ENCODE measurements at places on chromosomes 3 and 15.

DNA sequence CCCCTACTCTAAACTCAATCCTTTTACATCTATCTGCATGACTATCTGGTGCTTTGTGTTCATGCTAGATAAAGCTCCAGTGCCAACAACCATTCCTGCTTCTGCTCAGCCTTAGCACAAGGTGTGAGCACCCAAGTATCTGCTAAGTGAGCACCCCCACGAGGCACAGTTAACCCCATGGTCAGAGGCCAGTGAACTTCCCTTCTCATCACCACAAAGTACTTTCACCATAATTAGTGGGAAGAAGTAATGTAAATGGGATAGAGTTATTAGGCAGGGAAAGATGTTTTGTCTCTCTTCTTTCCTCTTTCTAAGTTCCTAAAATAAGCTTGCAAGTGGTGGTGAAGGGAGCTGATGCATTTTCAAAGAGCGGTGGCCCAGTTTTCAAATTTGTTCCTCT, 96.4 kb downstream of the ANO10 start:
- no peak for DNase-seq

- no peak for DNase-seq
Observed at GRCh38 chr15:29939404-29939803, 117.1 kb upstream of the TJP1 start.

GRCh38 chr15:95262866-95263564, 1031.7 kb downstream of the MCTP2 start:
- no peak for DNase-seq

- DNase-seq = no peak
Observed at GRCh38 chr3:35505181-35505580, 134.1 kb upstream of the ARPP21 start.

DNA sequence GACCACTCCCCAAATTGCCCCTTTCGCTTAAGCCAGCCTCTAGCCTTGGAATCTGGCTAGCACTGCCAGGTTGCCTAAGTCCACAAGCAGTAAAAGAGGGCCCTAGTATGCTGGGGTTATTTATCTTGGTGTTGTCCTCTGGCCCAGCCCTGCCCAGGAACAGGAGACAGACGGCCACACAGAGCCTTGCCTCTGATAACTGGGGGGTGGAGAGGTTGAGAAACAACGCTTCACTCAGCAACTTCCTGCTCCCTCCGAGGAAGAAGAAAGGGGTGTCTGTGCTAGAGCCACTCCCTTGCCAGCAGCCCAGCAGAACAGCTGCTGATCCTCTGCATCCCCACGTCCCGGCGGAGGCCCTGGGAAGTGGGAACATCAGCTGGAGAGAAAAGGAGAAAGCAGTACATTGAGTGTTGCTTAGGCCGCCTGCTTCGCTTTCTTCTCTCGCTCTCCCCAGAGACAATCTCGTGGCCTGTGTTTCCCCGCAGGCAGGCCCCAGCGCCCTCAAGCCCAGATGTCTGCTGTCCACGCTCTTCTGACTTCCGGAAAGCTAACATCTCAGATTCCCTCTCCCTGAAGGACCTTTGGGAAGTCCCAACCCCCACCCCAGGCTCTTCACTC, 22.6 kb upstream of the C3orf70 start:
- DNase-seq = no peak

GRCh38 chr3:56886314-56886713, 84.6 kb upstream of the ARHGEF3 start:
- no peak for DNase-seq

DNA sequence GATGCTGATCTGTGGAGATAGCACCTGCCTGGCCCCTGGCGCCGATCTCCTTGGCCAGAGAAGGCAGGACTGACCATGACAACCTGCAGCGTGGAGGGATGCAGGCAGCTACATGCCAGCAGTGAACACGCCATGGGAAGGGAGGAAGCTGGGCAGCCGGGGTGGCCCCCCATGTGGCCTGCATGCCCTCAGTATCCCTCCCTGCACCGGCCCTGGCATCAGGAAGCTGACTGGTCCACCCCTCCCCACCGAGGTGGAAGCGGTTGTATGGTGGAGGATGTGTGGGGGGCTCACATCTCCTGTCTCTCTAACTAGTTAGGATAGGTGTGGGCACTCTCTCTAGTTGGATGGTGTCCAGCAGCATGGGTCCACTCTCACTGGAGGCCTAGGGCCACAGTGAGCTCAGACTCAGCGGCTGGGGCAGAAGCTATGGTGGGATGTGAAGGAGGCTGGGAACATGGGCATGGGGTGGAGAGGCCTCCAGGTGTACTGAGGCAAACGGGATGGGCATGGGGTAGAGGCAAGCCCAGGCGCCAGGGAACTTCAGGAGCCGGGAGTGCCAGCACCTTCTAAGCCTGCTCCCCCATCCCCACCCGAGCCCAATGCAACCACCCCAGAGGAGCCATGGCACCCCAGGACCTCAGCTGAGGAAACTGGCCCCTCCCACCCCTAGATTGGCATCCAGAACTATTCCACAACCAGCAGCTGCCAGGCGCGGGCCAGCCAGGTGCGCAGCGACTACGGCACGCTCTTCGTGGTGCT, 1.8 kb upstream of the ABTB1 start:
- DNase-seq = peak; percentile 8

DNA sequence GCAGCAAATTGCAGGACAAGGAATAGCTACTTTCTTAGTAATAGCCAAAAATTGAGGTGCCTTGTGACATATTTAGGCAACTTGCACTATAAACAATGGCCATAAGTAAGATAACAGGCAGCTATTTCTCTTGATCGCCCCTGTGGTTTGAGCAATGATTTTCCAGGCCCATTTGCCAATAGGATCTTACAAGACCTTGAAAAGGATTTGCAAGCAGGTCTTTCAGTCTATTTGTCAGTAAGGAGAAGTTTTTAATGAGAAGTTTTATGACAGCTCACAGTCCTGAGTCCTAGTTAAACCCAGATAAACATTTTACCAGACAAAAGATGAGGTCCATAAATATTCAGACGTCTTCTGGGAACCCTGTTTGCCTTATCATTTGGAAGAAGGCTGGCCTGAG, 645.5 kb downstream of the RBMS3 start:
- DNase-seq = no peak

- no peak for DNase-seq
Observed at GRCh38 chr3:126392246-126392645, 2.5 kb upstream of the CFAP100 start.

DNA sequence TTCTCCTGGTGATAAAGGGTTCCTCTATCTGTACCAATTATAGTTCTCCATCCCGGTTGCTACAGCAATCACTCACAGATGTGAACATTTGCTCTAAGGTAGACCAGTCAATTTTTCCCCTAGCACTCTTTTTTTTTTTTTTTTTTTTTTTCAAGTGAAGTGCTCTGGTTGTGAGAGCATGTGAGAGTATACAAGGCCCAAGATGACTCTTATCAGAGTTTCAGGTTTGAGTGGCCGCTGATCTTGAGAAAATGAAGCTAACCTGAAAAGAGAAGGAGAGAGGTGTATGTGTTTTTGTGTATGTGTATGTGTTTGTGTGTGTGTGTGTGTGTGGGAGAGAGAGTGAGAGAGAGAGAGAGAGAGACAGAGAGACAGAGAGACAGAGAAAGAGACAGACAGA, 44.4 kb upstream of the OTOL1 start:
- DNase-seq = no peak

DNA sequence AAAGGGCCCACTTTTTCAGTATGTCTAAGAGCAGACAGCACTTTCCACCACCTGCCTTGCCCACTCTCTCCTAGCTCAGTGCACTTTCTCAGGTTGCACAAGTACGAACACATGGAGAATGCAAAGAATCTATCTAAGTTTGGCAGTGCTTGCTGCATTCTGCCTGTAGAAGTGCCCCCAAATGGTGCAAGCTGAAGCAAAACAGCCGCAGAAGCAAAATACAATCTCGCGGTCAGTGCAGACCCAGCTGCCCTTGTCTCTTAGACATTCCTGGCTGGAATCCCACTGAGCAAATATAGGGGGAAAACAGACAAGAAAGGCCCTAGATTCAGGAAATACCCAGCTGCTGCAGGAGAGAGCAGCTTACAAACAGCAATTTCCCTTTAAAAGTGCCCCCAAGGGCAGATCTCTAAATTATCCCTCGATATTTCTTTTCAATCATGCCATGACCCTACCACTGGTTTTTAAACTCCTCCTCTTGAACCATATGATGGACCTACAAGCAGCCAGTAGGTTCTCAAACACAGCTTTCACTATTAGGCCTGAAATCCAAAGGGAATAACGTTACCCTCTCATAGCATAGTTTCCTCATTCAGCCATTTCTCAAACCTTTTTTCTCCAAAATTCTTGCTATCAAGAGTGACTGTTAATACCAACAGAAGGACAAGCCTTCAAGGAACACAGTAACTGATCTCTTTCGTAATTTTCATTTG, 67.0 kb downstream of the TNIK start:
- DNase-seq = no peak

GRCh38 chr15:26872206-26872605, 5.3 kb downstream of the GABRA5 start:
- DNase-seq = no peak

DNA sequence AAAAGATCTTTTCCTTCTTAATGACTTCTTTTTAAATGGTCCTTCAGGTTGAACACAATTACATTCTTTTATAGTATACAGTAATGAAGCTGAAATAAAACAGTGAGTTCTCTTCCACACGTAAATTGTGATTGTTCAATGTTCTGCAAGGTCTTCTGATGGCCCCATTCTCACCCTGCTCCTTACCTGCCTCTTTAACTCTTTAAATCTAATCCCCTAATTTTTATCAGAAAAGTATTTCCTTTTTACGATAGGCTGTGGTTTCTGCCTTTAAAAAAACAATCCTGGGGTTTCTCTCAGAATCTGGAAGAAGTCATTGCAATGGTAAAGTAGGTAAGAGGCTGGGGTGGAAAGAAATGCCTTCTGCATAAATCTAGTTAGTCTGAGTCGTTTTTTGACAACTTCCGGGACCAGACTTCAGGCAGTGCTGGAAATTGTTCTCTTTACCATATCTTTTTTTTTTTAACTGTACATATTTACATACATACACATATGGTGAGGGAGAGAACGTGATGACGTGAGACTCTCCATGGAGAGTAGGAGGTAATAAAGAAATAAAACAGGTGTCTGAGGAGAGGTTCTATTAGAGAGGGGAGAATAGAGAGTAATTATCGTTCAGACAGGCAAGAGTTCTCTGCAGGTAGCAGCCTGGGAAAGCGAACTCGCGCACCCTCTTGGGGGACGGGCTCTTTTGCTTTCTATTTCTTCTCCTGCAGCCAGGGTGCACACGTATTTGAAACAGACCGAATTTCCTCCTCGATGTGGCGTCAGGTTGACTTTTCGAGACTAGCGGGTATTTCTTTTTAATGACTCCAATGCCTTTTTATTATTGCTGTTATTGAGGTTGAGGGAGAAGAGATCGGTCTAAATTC, at the start of gene SIDT1:
SIDT1 (plus strand) TSS at position 730 of the 872 bp plus-strand sequence. CDS start 467 bp downstream, outside the sequence.
- peak; percentile 70 for DNase-seq

- DNase-seq = no peak
Observed at GRCh38 chr3:9681723-9682081, 21.9 kb upstream of the CPNE9 start.

GRCh38 chr3:12687948-12688347, 24.0 kb upstream of the RAF1 start:
- DNase-seq = no peak

- no peak for DNase-seq
Observed at GRCh38 chr3:185366074-185366335, 3.1 kb downstream of the MAP3K13 start.

GRCh38 chr3:131630807-131631206, 128.0 kb upstream of the MRPL3 start:
- DNase-seq = no peak

GRCh38 chr15:47820747-47821319, 103.5 kb downstream of the SEMA6D start:
- DNase-seq = no peak

- DNase-seq = no peak
Observed at GRCh38 chr3:32813180-32813579, 4.6 kb upstream of the TRIM71 start.

GRCh38 chr15:70378126-70379031, 280.7 kb upstream of the TLE3 start:
- no peak for DNase-seq

- DNase-seq = no peak
Observed at GRCh38 chr3:194871143-194871863, 185.6 kb downstream of the FAM43A start.

DNA sequence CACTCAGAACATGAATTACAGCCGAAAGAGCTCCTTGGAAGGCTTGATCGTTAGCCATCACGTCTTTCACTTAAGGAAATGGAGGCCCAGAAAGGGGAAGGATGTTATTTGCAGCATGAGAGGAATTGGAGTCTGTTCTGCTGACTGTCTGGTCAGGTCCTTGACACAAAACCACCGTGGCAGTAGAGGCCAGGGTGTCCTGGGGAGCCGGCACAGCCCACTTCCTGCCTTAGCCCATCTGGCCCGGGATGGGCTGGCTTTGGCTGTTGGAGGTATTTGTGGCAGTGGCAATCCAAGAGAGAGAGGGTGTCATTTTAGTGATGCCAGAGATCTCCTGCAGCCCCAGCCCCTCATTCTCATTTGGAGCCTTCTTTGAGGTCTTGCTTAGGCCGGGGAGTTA, 37.4 kb downstream of the ST6GAL1 start:
- no peak for DNase-seq

GRCh38 chr3:191982481-191982880, 521.5 kb downstream of the PYDC2 start:
- no peak for DNase-seq

- DNase-seq = no peak
Observed at GRCh38 chr3:8156138-8156537, 345.5 kb upstream of the LMCD1 start.

GRCh38 chr15:31265090-31265870, 61.4 kb upstream of the KLF13 start:
- no peak for DNase-seq

DNA sequence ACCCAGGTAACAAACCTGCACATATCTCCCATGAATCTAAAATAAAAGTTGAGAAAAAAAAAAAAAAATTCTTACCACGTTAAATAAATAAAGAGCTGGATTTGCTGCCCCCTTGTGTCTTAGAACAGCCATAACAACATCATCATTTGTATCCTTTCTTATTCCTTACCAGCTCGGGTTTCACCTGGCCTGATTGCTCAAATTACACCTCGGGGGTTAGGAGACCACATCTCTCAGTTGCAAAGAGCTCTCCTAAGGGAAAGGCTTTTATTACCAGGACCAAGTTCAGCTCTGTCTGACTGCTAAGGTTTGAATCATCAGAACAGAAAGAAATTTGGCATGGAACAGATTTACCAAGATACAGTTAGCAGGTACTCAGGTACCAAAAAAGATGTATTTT, 25.8 kb upstream of the RPL39L start:
- DNase-seq = no peak

GRCh38 chr3:154956815-154957214, 123.3 kb upstream of the MME start:
- no peak for DNase-seq

DNA sequence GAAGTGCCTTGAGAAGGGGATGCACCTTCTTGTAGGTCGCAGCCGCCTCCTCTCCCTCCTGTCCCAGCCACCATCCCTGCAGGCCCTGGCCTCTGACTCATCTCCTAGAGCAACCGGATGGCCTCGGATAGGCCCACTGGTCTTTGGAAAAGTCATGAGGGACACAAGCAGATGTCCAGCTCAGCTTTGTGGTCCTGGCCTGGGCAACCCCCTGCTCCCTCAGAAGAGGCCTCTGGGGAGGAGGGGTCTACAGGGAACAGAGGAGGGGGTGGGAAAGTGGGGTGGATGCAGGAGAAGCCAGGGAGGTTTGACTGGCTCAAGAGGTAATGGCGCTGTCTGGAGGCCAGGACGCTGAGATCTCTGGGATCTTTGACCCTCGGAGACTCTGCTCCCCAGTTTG, 259.2 kb upstream of the TLE3 start:
- no peak for DNase-seq
